Naive thymus-derived CD8-positive, alpha-beta T cell (primary cell): ENCODE measurements at places on chromosomes 2 and 18.
A peak's percentile ranks its signal among the peaks of the same experiment; 100 is the strongest.

- peak; percentile 45 for DNase-seq
Observed at GRCh38 chr2:218400167-218400929, 680 bp downstream of the CTDSP1 start.

GRCh38 chr2:40128796-40129195 is 323.1 kb downstream of the SLC8A1 start:
- DNase-seq: no peak

- DNase-seq: no peak
Observed at GRCh38 chr2:150544731-150545130, 57.3 kb upstream of the RND3 start.

GRCh38 chr2:68295516-68295915 is 24.2 kb downstream of the CNRIP1 start:
- DNase-seq: no peak

DNA sequence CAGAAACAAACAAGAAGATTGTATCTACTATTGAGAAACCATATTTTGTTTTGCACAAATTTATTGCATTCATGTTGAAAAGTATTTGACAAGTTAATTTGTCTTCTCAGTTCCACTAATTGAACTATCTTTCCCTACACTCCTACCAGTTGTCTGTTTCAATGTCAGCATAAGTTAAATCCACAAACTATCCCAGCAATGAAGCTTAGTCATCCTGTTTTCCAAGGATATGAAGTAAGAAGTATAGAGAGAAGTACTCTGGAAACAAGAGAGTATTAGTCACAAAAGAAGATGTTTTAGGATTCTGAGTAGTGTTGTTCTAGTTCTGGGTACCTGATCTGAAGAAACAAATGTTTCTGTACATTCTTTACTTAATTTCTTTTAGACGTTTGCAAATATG is 261.6 kb upstream of the ZNF804A start:
- DNase-seq: no peak

DNA sequence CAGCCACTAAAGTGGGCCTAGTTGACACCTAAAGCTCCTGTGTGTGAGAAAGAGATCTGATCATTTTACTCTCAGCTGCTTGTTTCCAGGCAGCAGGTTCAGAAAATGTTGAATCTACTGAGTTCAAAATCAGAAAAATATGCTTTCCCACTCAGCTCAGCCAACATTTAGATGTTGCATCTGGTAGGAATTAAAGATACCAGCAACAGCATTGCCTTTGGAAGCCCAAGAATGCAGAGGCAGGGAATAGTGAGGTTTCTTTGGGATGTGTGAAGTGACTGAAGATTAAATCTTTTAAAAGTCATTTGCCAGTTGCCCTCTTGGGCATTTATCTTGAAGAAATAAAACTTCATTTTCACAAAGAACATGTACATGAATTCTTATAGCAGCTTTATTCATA is 33.9 kb upstream of the DOCK10 start:
- DNase-seq: no peak

DNA sequence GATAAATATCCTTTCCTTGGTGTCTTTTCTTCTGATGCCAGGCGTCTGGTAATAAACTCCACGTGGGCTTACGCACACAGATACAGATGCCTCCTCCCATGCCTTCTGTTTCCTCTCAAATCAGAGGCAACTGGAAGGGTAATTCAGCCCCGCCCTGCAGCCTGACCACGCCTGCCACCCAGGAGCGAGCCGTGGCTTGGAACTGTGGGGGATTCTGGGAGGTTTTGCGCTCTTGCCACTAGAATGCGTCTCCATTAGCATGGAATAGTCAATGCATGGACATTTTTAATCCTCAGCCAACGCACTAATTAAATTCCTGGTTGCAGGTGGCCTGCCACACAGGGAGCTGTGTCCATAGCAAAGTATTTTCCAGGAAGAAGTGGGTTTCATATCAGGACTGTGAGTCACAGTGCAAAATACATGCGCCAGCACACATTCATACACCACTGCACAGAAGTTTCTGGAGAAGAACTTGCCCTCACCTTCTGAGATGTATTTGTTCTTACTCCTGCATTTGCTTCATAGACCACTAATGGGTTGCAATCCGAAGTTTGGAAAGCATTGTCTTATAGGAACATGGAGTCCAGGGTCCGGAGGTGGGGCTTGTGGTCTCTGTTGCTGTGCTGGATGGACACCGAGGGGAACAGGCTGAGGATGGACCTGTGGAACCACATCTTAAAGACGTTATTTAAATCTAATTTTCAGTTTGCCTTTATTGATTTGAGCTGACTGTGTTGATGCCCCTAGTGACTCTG is 151.4 kb downstream of the LDLRAD4 start:
- DNase-seq: peak; percentile 27

GRCh38 chr2:127697482-127698180 is 3.7 kb upstream of the SFT2D3 start:
- DNase-seq: no peak

GRCh38 chr2:46804794-46805193 is 110.8 kb downstream of the MCFD2 start:
- no peak for DNase-seq

- no peak for DNase-seq
Observed at GRCh38 chr2:110861616-110862260, 129.4 kb downstream of the ACOXL start.

DNA sequence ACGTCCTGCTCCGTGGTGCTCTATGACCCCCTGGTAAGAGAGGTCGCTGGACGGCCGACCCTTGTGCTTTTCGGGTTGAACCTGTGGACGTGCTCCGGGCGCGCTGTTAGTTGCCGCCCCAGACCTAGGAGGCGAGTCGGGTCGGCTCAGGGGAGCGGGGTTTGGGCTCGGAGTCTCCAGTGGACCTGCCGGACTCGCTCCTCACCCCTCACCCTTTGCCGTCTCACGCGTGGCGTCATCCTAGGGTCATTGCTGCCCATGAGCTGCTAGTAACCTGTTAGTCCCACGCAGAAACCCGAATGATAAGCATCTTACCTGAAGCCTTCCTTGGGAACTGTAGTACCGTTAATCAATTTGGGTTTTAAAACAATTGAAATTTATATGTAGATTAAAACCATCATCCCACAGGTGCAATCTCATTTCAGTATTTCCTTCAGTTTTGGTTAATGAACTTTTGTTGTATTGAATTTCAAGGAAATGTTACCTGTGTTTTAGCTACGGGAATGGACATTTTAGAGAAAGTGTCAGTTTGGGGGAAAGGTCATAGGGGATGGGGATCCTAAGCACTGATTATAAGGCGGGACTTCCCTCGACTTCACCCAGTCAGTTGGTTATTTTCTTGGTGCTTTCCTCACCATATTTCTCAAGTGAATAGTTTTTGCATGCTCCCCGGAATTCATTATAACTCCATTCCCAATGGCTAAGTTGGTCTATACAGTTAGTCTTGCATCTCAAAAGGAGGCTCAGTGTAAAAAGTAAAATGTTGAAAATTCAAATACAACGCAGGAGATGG is 536 bp downstream of the ELP2 start:
- peak; percentile 4 for DNase-seq

GRCh38 chr2:188785061-188785460 is 189.1 kb upstream of the COL3A1 start:
- DNase-seq: no peak

- no peak for DNase-seq
Observed at GRCh38 chr2:10091182-10091888, 11.1 kb upstream of the CYS1 start.

- no peak for DNase-seq
Observed at GRCh38 chr2:187224989-187225388, 223.1 kb downstream of the CALCRL start.

- no peak for DNase-seq
Observed at GRCh38 chr2:173090276-173090877, 14.7 kb downstream of the MAP3K20 start.

DNA sequence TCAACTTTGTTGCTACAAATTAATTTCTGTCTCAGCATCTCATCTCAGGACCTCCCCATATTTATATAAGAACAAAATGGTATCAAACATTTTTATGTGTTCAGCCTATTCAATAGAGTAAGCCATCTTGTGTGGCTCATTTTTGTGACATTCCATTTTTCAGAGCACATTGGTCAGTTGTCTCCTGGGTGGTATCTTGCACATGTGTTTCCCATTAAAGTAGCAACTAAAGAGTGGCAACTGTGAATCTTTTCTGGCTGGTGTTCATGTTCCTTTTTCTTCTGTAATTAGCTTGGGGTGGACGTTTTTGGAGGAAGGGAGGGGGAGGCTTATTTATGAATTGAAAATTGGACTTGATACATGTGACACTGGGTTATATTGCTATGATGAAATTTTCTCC is 45.4 kb upstream of the EFEMP1 start:
- DNase-seq: no peak

- no peak for DNase-seq
Observed at GRCh38 chr2:17544256-17544655, 3.8 kb downstream of the VSNL1 start.

- no peak for DNase-seq
Observed at GRCh38 chr2:88211809-88212154, 41.6 kb downstream of the THNSL2 start.

GRCh38 chr2:60965499-60965785 is 52.1 kb upstream of the PEX13 start:
- DNase-seq: no peak

DNA sequence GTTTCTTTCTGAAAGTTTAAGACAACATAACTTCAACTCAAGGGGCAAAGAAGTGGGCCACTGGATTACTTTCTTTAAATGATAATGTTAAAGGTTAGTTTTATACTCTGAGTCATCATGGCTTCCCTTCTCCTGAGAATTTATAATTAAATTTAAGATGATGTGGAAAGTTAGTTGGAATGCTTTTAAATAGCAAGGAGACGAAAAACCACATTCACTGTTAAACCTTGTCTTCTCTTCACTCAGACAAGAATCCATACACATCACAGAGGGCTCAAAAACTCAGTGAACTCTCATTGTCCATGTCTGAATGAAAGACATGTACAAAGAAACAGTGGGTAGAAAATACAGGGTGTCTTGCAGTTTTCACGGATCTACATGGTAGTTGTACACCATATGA is 65.6 kb downstream of the COL5A2 start:
- DNase-seq: no peak

DNA sequence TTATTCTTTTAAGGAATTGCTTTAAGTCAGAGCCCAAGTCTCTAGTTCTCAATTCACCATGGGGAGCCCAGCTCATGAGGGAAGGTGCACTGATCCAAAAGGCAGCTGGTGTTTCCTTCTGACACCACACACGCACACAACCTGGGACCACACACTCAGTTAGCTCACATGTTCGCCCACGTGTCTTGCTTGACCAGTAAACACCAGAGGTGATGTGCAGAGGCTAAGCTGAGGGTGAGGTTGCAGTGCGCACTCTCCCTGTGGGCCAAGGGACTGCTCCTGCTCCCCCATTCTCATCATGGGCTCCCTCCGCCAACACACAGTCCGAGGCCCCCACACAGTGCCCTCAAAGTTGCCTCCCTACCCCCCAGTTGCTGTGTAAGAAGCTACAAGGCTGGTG is 70.8 kb upstream of the BZW1 start:
- no peak for DNase-seq

DNA sequence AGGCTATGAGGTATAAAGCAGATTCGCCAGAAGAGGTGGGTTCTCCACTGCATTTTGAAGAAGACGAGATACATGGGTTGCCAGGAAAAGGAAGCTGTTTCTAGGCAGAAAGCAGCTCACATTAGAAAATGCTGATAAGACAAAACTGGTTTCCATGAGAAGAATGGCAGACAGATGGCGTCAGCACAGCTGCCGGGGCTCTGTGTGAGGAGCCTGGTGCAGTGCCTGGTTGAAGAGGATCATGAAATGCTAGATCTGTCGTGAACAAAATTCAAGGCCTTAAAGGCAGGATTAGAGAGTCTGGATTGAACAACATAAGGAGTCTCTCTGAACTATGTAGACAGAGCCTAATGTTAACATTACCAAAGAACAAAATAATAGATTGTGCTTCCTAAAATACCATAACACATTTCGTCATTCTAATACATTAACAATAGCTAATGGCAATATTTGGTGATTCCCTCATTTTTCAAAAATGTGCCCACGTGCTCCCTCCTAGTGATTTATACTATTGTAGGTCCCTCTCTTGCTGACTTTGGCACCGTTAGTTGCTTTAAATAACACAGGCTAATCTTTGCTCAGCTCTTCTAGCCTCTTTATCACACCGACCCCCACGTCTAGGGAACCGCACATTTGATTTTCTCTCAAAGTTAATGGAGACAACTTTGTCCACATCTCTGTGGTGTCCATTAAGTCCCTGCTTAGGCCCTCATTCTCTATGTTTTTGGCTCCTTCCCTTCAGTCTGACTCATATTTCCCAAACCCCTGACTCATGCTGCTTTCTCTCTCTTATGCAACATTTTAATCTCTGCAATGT is 38.2 kb downstream of the EFEMP1 start:
- DNase-seq: no peak

- no peak for DNase-seq
Observed at GRCh38 chr2:229180658-229181057, 90.4 kb downstream of the PID1 start.

- DNase-seq: no peak
Observed at GRCh38 chr2:128289439-128289838, 29.2 kb downstream of the HS6ST1 start.

GRCh38 chr18:3441290-3441689 is 8.7 kb upstream of the TGIF1 start:
- DNase-seq: peak; percentile 64

- no peak for DNase-seq
Observed at GRCh38 chr2:227826563-227826962, 12.9 kb downstream of the CCL20 start.

DNA sequence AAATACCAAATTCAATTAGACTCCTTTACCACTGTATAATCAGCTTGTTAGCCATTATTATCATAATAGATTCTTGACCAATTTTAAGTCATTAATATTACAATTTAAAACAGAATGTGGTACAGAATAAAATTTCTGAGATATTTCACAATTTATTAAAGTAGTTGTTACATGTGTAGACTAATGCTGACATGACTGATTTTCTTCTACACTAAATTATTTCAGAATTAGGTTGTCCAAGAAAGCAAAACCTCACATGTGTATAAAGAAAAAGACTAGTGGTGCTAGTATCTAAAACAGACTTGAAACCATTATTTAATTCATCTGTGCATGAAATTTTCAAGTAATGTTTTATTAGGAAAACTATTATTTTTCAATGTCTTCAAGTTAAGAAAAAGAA is 79.2 kb upstream of the COL3A1 start:
- no peak for DNase-seq

- no peak for DNase-seq
Observed at GRCh38 chr2:132678483-132678882, 8.5 kb upstream of the LYPD1 start.

GRCh38 chr2:72722492-72723070 is 103.3 kb downstream of the EXOC6B start:
- no peak for DNase-seq
